ENCODE measurements at places on chromosomes 5 and 9.
A peak's percentile ranks its signal among the peaks of the same experiment; 100 is the strongest.

GRCh38 chr5:43358726-43359125, 45.5 kb upstream of the HMGCS1 start:
- DNase-seq: no peak

DNA sequence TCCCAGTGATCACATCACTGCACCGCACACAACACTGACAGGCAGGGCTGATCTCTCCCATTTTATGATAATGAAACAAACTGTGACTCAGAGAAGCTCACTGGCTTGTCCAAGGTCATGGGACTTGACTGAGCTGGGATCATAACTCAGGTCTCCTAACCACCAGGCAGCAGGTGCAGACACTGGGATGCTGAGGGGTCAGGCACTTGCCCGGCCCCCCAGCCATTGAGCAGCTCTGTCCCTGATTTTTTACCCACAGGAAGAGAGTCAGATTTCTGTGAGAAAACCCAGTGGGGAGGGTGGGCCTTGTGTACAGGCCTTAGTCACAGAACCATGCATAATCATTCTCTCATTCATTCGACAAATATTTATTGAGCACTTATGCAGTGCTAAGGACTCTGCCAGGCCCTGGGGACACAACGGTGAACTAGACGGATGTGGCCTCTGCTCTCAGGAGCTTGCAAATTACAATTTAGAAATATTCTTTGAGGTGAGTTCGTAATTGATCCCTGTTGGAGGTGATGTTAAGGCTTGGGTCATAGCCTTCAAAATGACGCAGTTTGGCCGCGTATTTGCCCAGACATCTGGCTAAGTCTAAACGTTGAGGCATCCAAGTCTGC, 54.5 kb upstream of the TGFBR1 start:
- DNase-seq: no peak

GRCh38 chr5:73909474-73909873, 283.5 kb downstream of the ARHGEF28 start:
- no peak for DNase-seq

DNA sequence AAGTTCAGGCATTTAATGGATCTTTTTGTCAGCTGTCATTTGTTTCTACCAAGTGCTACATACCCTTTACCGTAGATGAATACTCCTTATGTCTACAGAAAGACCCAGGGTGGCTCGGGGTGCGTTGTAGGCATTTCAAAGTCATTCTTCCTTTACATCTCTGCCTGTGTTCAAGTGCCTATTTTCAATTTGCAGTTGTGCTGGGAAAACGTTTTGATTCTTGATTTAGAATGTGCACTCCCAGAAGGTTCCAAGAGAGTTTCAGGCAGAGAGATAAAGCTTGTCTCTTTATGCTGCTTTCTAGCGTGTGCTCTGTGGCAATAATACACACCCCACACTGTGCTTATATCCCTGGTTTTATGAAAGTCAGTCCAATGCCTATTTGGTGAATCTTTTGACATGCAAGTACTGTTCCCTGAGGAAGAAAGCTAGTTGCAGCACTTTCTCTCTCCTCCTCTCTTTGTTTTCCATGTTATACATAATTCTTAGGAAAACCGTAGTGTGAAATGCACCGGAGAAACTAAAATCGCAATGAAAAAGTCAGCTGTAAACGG, 828.1 kb upstream of the ZNF608 start:
- DNase-seq: no peak

GRCh38 chr5:61344187-61344944, 12.3 kb downstream of the ZSWIM6 start:
- no peak for DNase-seq

- no peak for DNase-seq
Measured at GRCh38 chr9:5941214-5941613, 50.5 kb downstream of the MLANA start.

GRCh38 chr9:95101326-95101725, 216.2 kb downstream of the FANCC start:
- no peak for DNase-seq

DNA sequence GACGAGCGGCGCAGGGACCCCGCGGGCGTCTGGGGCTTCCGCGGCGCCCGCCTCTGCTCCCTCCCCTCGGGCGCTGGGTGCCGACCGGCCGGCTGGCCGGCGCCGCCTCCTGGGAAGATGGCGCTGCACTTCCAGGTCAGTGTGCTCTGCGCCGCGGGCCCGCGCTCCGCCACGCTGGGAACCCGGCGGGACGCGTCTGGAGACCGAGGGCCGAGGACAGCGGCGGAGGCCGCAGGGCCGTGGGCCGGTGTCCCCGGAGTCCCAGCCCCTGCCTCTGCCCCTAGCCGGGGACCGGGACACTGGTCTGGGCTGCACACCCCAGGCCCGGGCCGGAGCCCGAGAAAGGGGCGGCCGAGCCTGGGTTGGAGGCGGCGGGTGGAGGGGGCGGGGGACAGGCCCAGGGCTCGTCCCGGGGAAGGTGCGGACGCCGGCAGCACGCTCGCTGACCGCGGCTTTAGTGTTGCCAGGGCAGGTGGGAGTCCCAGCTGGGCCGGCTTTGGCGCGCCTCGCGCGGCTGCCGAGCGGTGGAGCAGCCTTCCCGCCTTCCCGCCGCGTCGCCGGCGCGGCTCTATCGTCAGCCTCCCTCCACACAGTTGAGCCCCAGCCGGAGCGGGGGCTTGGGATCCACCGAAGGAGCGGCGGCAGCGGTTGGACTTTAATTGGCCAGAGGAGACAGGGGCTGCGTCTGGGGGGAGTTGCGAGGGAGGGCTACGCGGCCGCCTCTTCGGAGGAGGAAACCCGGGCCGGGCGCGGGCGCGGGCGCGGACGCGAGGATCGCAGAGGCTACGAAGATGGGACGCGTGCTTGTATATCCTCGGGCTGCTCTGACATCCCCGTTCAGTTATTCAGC, at the start of gene RANBP17:
RANBP17 (plus strand) TSS at position 102 of the 850 bp plus-strand sequence.
- DNase-seq: no peak

GRCh38 chr9:121944711-121945191, 148.4 kb downstream of the TTLL11 start:
- no peak for DNase-seq

GRCh38 chr9:135220601-135221575, 133.4 kb downstream of the OLFM1 start:
- DNase-seq: no peak

DNA sequence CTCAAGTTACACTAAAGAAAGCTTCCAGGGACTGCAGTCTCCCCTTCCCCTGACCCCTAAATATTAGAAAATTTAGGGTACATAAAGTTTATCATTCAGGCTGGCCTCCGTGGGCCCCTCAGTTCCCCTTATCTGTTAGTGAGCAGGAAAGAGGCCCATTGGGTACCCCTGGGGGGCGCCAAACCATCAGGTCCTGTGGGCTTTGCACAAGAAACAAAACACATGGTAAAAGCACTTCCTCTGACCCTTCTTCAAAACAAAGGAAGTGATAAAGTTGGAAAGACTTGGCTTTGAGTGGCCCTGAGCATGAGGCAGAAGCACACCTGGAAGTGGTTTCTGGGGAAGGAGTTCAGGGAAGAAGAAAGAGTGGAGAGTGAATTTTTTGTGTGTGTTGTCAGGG, 213.0 kb downstream of the SMARCA2 start:
- DNase-seq: peak; percentile 34

DNA sequence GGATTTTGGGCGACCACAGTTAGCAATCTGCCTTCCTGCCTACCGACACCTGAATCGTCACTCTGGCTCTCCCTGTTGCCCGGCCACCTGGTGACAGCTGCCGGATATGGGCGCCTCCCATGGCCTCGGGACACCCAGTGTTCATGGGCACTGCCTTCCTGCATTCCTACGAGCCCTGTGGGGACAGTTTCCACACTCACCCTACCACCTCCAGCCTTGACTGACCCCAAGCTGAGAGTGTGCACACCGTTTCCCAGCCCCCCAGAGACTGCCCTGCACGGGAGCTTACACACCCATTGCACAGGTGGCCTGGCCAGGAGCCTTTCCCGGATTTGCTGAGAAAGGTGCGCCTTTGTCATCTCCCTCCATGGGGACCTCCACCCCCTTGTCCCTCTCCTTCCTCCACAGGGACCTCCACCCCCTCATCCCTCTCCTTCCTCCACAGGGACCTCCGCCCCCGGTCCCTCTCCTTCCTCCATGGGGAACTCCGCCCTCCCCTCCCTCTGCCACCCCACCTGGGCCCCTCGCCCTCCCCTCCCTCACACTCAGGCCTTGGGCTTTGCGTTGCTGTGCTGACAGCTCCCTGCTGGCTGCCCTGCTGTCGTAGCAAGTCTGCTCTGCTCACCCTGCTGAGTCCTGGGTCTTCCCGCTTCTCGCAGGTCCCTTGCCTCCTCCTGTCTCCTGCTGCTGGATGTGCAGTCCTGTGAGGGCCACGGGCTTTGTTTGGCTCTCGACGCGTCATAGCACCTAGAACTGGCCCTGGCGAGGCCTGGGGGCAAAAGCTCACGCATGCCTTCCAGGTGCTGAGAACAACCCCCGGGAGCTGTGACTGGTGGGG, 48.4 kb downstream of the MRPL36 start:
- DNase-seq: no peak

DNA sequence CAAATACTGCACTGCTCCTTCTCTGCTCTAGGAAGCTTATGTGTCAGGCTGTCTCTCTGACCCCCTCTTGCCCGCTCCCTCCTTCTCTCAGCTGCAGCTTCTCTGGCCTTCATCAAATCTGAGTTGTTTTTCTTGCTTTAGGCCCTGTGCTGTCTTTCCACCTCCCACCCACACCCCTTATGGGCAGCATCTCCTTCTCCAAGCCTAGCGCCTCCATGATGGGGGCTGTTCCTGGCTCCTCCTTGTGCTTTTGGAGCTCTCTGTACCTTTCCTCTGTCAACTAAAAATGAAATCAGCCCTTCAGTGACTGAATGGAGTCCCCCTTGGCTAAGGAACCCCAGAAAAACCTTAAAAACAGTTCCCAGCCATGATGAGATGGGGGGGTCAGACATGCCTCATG, 6.6 kb upstream of the CFAP157 start:
- DNase-seq: no peak

DNA sequence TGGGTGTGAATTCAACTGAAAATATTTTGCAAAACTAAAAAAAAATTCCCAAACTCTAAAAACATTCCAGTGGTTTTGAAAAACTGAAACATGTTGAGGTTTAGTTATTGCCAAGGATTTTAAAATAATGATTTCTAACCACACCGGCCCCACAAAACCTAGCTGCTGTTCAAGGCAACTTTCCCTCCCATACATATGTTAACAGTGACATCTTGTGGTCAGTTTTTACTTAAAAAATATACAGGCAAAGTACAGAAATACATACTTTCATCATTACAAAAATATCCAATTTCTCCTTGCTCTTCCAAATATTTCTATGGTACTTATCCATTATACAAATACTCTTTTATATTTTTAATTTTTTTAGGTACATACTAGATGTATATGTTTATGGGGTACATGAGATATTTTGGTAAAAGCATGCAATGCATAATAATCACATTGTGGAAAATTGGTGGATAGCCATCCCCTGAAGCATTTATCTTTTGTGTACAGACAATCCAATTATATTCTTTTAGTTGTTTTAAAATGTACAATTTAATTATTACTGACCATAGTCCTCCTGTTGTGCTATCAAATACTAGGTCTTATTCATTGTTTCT, 34.4 kb upstream of the MRPS30 start:
- no peak for DNase-seq

GRCh38 chr9:136950656-136951276, 1.3 kb upstream of the LCN12 start:
- no peak for DNase-seq

DNA sequence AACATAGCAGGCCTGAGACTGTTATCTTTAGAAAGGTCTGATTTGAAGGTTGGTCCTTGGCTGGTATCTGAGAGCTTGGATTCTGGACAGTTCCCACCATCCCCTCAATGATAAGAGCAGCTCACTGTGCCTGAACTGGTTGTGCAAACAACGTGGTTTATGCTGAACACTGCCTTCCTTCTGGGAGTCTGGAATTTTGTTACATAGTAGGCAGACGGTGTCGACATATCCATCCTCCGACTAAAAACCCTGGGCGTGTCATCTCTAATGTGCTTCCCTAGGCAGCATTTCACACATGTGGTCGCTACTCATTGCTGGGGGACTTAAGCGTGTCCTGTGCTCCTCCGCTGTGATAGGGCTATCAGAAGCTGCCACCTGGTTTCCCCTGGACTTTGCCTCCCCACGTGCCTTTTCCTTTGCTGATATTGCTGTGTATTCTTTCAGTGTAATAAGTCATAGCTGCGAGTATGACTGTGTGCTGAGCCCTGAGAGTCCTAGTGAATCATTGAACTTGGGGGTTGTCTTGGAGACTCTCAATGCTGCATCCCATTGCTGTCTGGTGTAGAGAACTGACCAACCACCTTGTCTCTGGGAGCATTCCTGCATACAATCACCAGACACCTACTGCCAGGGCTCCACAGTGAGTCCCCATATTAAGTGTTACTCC, 119.1 kb upstream of the TBC1D2 start:
- no peak for DNase-seq

DNA sequence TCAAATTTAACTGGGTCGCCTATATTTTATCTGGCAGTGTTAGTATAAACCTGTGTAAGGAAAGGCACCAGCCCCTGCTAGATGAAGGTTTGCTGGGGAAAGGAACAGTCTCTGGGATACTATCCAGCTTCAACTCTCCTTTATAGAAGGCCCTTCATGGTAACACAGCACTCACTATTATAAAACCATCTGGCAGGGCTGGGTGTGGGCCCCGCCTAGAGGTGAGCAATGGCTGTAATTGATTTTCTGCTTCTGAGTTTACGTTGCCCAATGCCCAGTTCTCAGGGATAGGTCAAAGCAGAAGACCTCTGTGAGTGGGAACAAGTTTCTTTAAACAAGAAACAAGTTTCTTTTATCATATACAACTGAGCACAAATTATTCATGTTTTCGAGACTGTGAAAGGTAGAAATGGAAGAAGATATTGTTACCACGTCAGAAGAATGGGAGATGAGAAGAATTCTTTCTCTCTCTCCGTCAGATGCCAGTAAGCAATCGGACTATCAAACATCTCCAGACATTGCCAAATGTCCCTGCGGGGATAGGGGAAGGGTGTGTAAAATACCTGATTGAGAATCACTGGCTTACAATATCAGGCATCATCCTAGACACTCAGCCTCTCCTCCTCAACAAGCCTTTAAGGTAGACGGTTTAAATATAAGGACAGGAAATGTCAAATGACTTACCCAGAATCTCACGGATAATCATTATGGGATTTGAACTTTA, 205.9 kb downstream of the PDZD2 start:
- DNase-seq: no peak

DNA sequence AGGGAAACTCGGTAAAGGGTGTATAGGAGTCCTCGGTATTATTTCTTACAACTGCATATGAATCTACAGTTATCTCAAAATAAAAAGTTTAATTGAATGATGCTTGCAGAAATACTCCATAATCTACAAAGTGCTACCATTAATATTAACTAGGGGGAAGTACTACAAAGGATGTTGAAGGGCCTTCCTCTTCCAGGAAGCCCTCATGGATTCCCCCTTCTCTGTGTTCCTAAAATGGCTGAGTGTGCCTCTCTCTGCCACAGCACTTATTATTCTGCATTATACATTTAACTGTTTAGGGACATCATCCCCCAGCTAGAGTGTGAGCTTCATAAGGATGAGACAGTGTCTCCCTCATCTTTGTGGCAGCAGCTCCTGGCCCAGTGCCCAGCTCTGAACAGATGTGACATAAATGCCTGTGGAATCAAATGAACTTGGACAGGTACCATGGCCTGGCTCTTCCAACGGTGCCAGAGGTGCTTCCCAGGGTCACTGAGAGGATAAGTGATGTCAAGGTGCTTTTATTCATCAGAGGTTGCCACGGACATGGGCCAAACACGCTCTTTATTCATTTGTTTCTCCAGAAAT, 99.5 kb downstream of the PAX5 start:
- no peak for DNase-seq

GRCh38 chr9:38687389-38687842, 32.5 kb downstream of the FAM240B start:
- peak; percentile 41 for DNase-seq

GRCh38 chr5:110463106-110463505, 263.4 kb downstream of the TMEM232 start:
- no peak for DNase-seq
